ENCODE measurements at places on chromosomes 16 and 17.

GRCh38 chr17:48442819-48443218 lies 12.8 kb upstream of the SKAP1 start:
- DNase-seq: no peak

DNA sequence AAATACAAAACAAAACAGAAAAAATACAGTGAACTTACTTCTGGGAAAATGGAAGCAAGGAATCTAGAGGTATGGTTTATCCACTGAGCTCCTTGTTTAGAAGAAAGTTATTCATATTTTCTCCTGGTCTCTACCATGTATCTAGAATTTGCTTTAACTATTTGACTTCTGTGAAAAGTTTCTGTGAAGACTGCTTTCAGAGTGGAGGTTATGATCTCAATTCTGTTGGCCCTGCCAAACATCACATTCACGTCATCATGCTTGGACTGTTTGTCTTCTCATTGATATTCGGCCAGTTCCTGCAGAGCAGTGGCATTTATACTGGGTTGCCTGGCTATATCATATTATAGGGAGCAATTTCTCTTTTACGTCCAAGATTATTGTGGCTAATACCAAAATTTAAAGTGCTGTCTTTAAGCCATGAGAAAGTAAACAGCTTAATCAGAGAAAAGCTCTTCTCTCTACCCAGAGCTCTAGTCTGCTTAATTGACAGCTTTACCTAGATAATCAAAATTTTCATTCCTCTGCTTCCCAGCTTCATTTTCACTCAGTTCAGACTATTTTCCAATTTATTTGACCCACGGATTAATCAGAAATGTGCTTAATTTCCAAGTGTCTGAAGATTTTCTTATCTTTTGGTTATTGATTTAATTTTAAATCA lies at the start of gene ABCA8:
TSS of gene ABCA8 (minus strand) at position 212 of the 661 bp plus-strand sequence. CDS start 13,358 bp downstream, outside the sequence.
- DNase-seq: no peak

DNA sequence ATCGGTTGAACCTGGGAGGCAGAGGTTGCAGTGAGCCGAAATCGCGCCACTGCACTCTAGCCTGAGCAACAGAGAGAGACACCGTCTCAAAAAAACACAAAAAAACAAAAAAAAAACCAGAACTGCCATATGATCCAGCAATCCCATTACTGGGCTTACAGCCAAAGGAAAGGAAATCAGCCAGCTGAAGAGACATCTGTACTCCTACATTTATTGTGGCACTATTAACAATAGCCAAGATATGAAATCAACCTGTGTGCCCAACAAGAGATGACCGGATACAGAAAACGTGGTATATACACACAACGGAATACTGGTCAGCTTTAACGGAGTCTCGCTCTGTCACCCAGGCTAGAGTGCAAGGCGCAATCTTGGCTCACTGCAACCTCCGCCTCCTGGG lies 14.6 kb downstream of the FANCA start:
- DNase-seq: no peak

DNA sequence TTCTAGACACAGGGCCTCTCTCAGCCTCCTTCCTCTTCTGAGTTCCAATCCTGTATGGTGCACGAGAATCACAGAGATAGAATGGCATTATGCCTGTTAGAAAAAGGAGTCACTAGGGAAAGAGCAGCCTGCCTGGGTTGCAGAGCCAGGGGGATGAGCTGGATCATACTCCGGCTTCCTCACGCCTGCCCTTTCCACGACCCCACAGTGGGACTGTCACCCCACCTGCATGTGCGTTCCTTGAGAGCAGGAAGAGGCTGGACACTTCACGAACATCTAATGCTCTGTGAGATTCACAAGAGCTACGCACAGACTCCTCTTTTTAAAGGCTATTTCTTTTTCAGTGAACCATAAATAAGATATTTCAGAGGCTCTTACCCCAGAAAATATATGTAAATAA lies 54.8 kb downstream of the N4BP1 start:
- DNase-seq: no peak

DNA sequence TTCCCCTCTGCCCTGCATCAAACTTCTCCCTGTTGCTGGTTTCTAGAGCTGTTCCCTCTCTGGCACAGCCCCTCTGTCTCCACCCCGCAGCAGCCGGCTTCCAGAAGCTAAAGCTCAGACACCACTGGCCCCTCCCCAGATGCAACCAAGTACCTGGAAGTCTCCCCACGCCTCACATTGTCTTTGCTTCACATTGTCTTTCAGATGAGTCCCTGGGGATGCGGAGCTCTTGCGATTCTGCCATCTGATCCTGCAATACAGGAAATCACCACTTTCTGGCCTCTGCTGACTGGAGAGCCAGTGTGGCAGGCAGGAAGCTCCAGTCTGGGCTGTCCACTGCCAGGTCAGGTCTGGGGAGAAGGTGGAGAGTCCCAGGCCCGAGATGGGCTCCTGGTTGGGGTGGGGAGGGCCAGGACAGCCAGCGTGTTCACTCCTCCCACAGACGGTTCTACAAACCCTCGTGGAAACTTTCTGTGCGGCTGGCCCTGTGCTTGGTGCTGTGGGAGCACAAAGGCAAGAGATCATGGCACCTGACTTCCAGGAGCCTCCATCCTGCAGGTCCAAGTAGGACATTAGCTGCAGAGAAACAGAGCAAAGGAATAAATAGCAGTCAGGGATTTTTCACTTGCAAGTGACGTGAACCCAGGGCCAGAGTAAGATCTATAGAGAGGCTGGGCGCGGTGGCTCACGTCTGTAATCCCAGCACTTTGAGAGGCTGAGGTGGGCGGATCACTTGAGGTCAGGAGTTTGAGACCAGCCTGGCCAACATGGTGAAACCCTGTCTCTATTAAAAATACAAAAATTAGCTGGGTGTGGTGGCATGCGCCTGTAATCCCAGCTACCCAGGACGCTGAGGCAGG lies 47.9 kb upstream of the MAP3K14 start:
- no peak for DNase-seq

DNA sequence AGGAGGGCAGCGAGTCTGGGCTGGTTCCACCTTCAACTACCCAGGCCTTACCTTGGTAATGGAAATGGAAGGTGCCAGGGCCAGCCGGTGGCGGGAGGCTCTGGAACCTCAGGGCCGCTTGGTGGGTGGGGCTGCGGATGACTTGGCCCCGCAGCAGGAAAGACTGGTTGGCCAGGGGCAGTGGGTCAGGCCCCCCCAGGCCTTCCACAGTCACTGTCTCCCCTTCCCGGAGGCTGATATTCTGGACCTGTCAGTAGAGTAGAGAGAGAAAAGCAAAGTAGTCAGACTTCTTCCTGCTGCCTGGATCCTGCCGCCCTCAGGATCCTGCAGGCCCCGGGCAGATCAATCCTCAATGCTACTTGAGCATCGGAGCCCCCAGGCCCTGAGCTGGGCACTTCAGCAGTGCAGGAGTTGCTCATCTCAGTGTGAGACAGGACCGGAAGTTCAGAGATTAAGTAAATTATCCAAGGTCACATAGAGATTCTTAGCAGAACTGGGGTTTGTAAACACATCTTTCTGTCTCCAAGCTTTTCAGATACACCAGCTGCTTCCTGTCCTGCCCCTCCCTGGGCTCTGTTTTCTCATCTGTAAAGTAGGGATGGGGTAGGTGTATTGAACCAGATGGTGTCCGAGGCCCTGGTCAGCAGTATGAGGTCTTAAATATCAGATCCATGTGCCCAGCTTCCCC lies 18.5 kb upstream of the PHF12 start:
- DNase-seq: no peak

GRCh38 chr17:58191241-58191896 lies 1.2 kb upstream of the EPX start:
- no peak for DNase-seq

- peak; percentile 66 for DNase-seq
Observed at GRCh38 chr17:16353317-16354174, at the start of gene CENPV. TSS of gene CENPV (minus strand) at chr17:16353469. CDS start at chr17:16353436, 33 bp downstream.

GRCh38 chr17:36463916-36464764 lies 22.3 kb upstream of the ZNHIT3 start:
- peak; percentile 51 for DNase-seq

GRCh38 chr16:56399047-56399446 lies 26.3 kb downstream of the AMFR start:
- no peak for DNase-seq

DNA sequence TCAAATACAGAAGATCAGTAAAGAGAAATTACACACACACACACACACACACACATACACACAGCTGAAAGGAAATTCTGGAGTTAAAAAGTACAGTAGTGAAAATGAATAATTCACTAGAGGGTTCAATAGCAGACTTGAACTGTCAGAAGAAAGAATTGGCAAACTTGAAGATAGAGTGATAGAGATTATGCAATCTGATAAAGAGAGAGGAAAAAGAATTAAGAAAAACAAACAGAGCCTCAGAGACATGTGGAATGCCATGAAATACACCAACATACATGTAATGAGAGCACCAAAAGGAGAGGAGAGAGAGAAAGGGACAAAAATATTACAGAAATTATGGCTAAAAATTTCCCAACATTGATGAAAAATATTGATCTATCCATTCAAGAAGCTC lies 60.7 kb downstream of the MMD start:
- DNase-seq: no peak

DNA sequence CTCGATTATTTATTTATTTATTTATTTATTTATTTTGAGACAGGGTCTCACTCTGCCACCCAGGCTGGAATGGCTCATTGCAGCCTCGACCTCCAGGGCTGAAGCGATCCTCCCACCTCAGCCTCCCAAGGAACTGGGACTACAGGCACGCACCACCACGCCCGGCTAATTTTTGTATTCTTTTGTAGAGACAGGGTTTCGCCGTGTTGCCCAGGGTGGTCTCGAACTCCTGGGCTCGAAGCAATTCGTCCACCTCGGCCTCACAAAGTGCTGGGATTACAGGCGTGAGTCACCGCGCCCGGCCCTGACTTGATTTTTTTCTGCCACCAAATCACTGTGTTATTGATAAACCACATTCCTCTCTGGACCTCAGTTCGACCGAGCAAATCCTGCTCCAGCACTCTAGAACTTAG lies 758 bp upstream of the RPL23A start:
- no peak for DNase-seq

Measured in stimulated activated CD4-positive, alpha-beta T cell treated with anti-CD3 and anti-CD28 coated beads, Interleukin-4, amount 100 ng/mL, for 24 hours (primary cell).